Stimulated activated memory B cell treated with anti-CD40 and anti-IgM and Interleukin-4, amounts not matched to agents 10 μg/mL and 1 μg/mL and 100 μg/mL, for 72 hours (primary cell): ENCODE measurements at places on chromosomes 3 and 15.
A peak's percentile ranks its signal among the peaks of the same experiment; 100 is the strongest.

GRCh38 chr3:67001086-67001861 is 3.2 kb downstream of the KBTBD8 start:
- no peak for ATAC-seq

GRCh38 chr3:159114582-159114981 is 312.7 kb downstream of the MFSD1 start:
- ATAC-seq: no peak

GRCh38 chr3:195219351-195220230 is 51.4 kb downstream of the XXYLT1 start:
- ATAC-seq: no peak

DNA sequence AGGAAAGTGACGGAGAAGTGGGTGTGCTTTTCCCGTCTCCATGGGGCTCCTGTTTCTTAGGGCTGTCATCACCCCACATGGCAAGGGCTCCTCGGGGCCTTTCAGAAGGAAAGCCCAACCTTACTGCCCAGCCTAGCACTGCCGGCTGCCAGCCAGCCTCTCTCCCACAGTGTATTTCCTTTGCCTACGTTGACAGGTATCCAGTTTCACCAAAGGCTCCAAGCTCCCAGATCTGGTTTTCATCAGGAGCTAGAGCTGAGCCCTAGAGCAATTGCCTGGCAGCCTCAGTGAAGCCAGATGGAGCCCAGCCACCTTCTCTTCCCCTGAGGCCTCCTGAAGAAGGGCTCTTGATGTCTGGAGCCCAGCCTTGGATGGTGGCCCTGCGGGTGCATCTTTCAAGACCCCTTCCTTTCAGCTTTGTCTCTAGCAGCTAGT is 20.2 kb downstream of the CRABP1 start:
- ATAC-seq: no peak

DNA sequence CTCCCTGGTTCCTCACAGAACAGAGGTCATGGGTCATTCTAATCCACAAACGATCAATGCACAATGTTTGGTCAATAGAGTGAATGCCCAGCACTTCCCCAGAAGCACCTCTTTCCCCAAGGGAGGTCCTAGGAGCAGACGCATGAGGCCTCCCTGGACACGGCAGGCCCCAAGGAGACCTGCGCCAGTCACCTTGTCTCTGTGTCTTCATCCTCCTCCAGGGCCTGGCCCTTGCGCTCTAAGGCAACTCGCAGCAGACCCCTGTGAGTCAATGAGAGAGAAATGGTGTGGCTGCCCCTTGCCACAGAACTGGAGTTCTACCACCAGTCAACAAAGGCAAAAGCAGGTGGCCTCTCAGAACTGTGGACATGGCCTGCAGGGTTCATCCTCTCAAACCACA is 18.1 kb downstream of the ALS2CL start:
- ATAC-seq: no peak

- no peak for ATAC-seq
Measured at GRCh38 chr3:71074423-71074822, 509.1 kb downstream of the FOXP1 start.

DNA sequence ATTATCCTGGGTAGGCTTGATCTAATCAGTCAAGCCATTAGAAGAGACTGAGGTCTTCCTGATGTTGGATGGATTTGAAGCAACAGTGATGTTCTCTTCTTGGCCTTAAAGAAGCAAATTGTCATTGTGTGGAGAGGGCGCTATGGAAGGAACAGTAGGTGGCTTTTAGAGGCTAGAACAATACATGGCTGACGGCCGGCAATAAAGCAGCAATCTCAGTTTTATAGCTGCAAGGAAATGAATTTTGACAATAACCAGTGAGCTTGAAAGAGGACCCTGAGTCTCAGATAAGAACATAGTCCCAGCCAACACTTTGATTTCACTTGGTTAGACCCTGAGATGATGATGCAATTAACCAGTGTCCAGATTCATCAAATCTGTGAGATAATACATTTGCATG is 302.1 kb downstream of the NSUN3 start:
- no peak for ATAC-seq

- ATAC-seq: no peak
Measured at GRCh38 chr15:89196994-89197393, 24.4 kb downstream of the RLBP1 start.

DNA sequence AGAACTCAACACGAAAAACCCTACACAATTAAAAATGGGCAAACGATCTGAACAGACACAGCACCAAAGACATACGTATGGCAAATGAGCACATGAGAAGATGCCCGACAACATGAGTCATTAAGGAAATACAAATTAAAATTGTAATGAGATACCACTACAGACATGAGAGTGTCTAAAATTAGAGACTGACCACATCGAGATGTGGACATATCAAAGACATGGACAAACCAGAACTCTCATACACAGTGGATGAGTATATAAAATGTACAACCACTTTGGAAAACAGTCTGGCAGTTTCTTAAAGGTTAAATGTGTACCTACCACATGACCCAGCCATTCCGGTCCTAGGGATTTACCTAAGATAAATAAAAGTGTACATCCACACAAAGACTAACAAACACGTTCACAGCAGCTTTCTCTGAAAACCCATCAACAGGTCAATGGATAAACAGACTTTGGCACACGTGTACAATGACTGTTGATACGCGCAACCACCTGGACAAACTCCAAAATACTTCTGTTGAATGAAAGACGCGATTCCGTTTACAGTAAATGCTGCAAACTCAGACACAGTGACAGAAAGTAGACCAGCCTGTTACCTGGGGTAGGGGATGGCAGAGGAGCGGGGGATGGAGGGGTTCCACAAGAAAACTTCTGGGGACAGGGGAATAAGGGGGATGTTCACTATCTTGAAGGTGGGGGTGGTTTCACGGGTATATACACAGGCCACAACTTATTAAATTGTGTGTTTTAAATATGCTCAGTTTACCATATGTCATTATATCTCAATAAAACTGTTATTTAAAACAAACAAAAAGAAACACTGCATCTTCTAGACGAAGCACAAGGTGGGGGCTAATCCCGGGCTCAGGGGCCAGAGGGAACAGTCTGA is 2.1 kb downstream of the TNK2 start:
- no peak for ATAC-seq

DNA sequence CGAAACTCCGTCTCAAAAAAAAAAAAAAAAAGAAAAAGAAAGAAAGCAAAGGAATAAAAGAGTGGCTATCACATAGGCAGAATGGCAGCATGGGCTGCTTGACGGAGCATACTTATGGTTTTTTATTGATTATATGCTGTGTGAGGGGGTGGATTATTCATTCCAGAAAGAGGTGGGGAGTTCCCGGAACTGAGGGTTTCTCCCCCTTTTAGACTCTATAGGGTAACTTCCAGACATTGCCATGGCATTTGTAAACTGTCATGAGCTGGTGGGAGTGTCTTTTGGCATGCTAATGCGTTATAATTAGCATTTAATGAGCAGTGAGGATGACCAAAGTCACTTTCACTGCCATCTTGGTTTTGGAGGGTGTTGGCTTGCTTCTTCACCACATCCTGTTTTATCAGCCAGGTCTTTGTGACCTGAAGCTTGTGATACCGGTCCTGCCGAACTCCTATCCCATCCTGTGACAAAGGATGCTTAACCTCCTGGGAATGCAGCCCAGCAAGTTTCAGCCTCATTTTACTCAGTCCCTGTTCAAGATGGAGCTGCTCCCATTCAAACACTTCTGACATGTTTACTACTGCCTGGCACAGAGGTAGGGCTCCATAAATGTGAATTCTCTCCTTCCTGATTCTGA is 15.8 kb upstream of the ABHD17C start:
- no peak for ATAC-seq

DNA sequence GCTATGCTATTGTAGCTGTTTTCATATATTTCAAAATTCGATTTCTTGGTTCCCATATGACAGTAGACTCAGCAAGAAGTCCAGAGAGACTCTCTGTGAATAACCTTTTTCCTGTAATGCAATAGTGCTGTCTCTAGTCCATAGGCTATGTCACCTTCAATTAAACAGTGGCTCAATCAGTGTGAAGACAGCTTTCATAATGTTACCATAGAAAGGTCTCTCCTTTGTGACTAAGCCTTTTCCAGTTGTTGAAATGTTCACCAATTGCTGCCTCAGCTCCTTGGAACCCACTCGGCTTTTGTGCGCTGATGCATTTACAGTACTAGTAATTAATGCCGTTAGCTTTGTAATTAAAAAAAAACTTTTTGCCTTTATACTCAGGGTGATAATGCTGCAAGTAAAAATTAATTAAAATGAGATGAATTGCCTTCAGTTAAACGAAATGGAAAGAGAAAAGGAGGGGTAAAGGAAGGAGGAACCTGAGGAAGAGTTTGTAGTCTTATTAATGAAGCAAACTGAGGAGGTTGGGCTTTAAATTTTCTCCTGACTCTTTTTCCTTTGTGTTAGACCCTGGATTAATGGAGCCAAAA is 214.8 kb downstream of the LSAMP start:
- ATAC-seq: no peak

- no peak for ATAC-seq
Measured at GRCh38 chr3:23175341-23176083, 27.6 kb upstream of the UBE2E2 start.

GRCh38 chr15:84799511-84800187 is 17.5 kb upstream of the ALPK3 start:
- no peak for ATAC-seq

- peak; percentile 87 for ATAC-seq
Measured at GRCh38 chr3:180679178-180680096, at the start of gene CCDC39. TSS of gene CCDC39 (minus strand) at chr3:180679489. CDS start at chr3:180679380, 109 bp downstream.
